ENCODE measurements at places on chromosomes 7 and 10.

GRCh38 chr7:123643495-123644441 is 11.9 kb upstream of the LMOD2 start:
- DNase-seq = peak; percentile 65

DNA sequence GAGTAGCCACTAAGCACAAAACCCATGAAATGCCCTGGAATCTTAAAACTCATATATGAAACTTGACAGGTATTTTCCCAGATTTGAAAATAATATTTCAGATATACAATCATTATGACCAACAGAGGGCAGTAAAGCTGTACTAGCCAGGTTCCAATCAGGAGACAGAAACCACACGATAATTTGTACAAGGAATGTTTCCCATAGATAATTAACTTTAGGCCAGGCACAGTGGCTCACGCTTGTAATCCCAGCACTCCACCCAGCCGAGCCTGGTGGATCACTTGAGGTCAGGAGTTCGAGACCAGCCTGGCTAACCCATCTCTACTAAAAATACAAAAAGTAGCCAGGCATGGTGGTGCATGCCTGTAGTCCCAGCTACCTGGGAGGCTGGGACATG is 31.0 kb upstream of the NUB1 start:
- DNase-seq = no peak

GRCh38 chr7:151381098-151381347 is 28.8 kb downstream of the WDR86 start:
- DNase-seq = no peak

DNA sequence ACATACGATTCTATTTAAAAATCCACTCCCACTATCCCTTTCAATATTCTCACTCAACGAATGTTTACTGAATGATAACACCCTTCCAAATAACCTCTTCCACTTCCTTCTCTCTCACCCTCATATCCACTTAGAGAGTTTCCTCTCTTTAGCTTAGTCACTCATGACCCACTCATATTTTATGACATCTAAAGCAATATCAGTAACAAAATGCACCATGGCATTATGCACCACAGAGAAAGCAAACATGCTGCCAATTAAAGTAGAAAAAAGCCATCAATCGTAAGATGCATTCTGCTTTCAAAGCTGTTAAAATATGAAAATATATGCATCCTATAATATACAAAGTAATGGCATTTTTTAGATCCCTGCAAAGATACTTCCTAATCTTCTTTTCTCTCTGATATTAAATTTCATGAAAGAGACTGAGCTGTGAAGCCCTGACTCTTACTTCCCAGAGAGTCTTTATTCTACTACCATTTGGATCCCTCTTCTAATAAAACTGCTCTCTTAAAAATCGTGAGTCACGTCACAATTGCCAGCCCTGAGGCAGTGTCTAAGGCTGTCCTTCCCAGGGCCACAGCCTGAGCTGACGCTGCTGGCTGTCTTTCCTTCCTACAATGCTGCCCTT is 283.0 kb upstream of the KLF6 start:
- DNase-seq = no peak

DNA sequence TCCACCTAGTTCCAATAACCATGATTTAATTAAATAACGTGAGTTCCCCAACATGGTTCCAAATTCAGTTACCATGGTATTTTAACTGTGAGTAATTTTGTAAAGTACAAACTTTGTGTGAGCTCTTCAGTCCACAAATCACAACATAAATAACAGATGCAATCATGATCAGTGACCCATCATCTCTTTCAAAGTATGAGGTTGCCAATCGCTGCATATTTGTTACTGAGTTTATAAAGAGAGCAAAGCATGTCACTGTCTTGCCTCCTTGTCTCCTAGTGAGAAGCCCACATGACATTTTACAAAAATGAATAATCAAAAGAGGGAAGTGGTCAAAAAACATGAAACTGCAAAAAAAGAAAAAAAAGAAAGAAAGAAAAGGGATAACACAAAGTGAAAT is 69.1 kb upstream of the PDSS1 start:
- no peak for DNase-seq

DNA sequence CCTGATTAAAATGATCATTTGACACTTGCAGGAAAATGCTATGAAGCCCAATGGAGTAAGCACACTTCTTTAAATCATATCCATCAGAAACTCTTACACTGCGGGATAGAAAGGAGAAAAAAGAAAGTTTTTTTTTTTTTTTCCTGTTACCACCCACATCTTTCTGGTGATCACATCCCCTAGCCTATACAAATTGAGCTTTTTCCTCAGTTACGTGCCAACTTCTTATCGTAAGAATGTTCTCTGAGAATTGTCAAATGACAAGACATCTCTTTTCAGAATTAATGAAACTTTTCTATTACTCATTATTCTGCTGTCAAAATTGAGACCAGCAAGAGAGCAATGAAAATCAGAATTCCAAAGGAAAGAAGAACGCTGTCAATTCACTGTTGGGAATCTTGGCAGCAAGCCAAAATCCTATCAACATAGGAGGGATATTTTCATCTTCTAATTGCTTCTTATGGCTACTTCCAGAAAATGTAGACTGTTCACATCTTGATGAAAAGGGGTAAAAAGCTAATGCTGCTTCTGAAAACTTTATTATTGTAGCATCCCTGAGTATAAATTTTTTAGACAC is 179.5 kb downstream of the ADAM12 start:
- DNase-seq = no peak

GRCh38 chr10:18216482-18216881 is 76.3 kb downstream of the CACNB2 start:
- DNase-seq = no peak

GRCh38 chr10:20334559-20334958 is 518.3 kb downstream of the PLXDC2 start:
- no peak for DNase-seq

DNA sequence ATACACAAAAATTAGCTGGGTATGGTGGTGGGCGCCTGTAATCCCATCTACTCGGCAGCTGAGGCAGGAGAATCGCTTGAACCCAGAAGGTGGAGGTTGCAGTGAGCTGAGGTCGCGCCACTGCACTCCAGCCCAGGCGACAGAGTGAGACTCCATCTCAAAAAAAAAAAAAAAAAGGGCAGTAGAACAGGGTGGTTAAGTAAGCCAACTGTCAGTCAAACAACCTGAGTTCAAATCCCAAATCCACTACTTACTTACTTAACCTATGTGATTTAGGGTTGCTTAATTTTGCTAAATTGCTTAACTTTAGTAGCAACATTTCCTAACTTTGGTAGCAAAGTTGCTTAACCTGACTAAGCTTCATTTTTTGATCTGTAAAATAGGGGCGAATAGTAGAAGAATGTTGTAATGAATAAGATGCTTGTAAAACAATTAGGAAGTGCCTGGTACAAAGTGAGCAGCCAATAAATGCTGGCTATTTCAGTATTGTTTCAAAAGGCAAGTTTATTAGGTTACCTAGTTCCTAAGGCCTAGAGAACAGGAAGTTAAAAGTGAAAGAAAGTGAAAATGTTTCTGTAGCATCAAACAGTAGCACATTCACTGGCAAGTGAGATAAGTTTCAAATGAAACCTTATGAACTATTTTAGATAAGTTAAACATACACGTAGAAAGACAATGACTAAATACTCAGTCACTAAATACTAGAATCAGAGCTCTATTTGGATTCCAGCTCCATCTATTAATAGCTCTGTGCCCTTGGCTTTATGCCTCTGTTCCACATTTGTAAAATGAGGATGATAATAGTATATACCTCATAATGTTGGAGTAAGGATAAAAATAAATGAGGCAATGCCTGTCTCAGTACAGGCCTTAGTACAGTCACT is 64.3 kb downstream of the HOXA1 start:
- DNase-seq = no peak

- DNase-seq = no peak
Observed at GRCh38 chr7:44796034-44796503, 412 bp upstream of the PPIA start.

- DNase-seq = no peak
Observed at GRCh38 chr7:131931370-131931769, 374.9 kb upstream of the PODXL start.

DNA sequence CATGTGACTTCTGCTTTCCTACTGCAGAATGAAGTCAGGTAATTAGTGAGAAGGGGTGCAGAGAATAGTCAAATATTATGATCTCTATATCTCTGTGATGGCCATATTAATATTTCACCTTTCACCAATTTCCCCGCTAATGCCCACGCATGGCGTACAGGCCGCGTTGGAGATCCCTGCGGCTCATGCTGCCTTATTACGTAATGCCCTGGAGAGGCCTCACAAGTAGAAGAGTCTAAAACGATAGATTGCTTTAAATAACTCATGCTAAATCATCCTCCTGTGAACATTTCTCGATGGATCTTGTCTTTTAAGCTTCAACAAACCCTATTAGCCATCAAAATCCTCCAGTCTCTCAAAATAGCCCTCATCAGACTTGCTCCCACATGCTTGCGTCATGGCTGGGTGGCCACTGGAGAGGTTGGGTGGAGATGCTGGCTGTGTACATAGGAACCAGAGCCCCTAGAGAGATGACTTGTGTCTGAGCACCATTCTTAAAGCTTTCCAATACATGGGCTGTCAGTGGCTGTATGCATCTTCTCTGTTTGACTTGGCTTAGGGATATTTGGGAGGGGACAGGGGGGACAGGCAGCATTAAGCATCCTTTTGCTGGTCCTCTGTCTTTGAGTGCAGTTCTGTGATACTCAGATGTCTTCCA is 79.5 kb upstream of the INSYN2A start:
- no peak for DNase-seq

All from NCI-H2107 (cell line).